Uterus (tissue), 4 donors: ENCODE measurements at places on chromosomes 13 and 19.

DNA sequence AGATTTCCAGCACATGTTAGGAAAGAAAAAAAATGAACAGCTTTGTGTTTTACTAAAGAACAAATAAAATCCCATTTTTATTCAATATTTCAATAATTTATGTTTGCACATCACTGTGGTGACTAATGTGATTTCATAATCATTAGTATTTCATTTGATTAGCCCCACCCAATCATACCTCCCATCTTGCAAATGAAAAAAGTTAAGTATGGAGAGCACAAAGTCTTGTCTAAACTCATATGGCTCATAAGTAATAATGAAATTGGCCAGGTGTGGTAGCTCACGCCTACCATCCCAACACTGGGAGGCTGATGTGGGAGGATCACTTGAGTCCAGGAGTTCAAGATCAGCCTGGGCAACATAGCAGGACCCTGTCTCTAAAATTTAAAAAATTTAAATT lies 3.8 kb downstream of the ZNF490 start:
- DNase-seq = no peak

DNA sequence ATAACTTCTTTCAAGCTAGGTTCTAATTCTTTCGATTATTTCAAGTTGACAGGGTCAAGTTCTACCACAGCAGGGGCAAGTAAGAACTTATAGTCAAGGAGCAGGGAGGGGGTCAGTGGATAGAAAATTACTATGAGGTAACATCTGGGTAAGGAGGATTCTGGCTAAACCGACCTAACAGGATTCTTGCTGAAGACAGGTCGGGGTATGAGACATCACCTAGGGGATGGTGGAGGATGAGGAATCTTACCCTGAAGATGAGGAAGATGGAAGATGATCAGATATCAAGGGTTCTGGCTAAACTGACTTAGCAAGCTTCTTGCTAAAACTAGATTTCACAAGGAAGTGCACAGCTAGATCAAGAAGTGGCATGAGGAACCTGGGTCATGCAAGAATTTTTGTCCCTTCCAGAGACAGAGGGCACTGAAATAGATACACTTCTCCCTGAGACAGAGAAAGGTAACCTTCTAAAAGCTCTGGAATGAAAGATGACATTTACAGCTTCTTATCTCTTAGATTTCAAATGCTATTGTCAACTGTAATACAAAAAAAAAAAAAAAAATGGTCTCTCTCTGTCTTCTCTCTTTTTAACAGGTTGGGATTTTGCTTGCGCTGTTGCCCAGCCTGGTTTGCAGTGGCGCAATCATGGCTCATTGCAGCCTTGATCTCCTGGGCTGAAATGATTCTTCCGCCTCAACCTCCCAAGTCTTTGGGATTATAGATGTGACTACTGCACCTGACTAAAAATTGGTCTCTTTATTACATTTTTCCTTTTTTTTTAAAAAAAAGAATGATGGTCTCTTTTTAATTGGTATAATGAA lies 9.6 kb upstream of the METTL21C start:
- no peak for DNase-seq

DNA sequence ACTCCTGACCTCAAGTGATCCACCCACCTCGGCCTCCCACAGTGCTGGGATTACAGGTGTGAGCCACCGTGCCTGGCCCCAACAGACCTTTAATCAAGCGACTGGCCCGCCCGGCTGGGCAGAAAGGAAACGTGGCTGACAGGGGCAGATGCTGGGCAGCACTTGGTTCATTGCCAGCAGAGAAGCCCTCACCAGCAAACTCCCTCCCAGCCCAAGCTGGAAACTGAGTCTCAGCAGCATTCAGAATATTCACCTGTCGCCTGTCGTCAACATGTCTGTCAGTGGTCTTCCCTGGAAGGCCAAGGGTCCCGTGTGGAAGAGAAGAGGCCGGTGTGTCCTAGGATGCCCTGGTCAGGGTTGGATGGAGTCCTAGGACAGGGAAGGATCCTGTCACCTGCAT lies 245.0 kb downstream of the TEX29 start:
- no peak for DNase-seq

GRCh38 chr19:9945319-9945966 lies 9.1 kb upstream of the OLFM2 start:
- peak; percentile 97 for DNase-seq
